ENCODE measurements at places on chromosomes 2 and 18.

GRCh38 chr2:40028792-40029488 lies 249.9 kb upstream of the THUMPD2 start:
- no peak for DNase-seq

DNA sequence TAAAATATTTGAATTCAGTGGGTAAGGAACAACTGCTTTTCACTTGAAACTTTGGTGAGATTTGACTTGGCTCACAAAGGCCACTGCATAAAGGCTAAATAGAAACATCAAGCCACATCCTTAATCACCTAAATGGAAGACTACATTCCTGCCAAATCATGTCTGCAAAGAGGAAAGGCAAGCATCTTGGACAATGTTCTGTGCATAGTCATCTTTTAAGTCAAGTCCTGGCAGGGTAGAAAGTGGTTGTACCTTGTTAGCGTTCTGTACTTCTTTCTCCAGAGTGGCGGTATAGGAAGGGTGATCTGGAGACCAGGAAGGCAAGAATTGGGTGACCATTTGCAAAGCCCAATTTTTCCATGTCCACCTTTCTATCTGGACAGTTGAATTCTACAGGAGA lies 121.4 kb upstream of the SLC14A2 start:
- no peak for DNase-seq

- DNase-seq = no peak
Measured at GRCh38 chr2:111986116-111986900, 68.8 kb upstream of the TMEM87B start.

- no peak for DNase-seq
Measured at GRCh38 chr2:137178951-137179377, 413.6 kb downstream of the THSD7B start.

DNA sequence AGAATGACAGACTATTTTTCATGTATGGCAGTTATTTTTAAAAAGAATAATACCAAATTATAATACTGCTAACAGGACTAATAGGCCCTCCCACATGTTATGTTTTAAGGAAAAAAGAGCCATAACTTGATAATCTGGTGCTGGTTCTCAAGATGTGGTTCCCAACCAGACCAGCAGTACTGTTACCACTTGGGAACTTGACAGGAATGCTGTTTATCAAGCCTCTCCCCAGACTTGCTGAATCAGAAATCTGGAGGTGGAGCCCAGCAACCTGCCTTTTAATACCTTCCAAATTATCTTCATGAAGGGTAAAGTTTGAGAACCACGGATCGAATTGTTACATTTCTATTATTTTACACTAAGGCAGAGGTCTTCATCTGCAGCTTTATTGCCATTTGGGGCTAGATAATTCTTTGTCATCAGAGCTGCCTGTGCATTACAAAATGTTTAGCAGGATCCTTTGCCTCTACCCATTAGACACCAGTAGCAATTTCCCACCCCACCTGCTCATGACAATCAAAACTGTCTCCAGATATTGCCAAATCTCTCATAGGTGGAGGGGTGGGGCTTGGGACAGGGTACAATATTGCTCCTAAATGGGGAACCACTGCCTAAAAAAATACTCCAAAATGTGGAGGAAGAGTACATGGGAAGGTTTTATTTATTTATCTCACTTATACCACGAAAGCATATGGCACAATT lies 629.6 kb downstream of the ARHGAP15 start:
- no peak for DNase-seq

GRCh38 chr2:179856205-179856604 lies 5.2 kb downstream of the ZNF385B start:
- no peak for DNase-seq

GRCh38 chr2:238527565-238527964 lies 100.8 kb downstream of the ASB1 start:
- DNase-seq = no peak

- DNase-seq = no peak
Measured at GRCh38 chr2:126882181-126882580, 16.5 kb upstream of the TEX51 start.

DNA sequence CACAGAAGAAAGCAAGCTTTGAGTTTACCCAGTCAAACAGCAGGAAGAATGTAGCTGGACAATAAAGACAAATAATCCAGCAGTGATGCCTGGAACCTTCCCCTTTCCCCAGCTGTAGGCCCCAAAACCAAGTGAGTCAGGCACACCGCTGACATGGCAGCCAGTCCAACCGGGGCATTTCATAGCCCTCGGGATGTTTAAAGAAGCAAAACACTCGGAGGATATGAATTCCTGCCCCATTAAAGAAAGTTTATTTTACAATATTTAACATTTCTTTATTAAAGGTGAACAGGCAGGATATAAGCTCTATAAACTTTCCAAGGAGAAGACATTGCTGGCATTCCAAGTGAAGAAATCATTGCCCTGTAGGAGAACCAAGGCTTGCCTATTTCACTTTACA lies 507.6 kb upstream of the TNP1 start:
- DNase-seq = no peak

GRCh38 chr2:236687296-236687965 lies 117.8 kb downstream of the ACKR3 start:
- DNase-seq = no peak

DNA sequence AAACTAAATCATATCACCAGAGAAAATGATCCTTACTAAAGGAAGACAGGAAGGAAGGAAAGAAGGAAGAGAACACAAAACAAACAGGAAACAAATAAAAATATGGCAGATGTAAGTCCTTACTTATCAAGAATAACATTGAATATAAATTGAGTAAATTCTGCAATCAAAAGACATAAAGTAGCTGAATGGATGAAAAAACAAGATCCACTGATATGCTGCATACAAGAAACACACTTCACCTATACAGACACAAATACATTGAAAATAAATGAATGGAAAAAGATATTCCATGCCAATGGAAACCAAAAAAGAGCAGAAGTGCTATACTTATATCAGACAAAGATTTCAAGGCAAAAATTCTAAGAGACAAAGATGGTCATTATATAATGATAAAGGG lies 18.0 kb upstream of the SRD5A2 start:
- no peak for DNase-seq

GRCh38 chr18:9849407-9850283 lies 36.1 kb upstream of the TXNDC2 start:
- DNase-seq = no peak

GRCh38 chr18:6205706-6206105 lies 209.0 kb downstream of the L3MBTL4 start:
- no peak for DNase-seq

DNA sequence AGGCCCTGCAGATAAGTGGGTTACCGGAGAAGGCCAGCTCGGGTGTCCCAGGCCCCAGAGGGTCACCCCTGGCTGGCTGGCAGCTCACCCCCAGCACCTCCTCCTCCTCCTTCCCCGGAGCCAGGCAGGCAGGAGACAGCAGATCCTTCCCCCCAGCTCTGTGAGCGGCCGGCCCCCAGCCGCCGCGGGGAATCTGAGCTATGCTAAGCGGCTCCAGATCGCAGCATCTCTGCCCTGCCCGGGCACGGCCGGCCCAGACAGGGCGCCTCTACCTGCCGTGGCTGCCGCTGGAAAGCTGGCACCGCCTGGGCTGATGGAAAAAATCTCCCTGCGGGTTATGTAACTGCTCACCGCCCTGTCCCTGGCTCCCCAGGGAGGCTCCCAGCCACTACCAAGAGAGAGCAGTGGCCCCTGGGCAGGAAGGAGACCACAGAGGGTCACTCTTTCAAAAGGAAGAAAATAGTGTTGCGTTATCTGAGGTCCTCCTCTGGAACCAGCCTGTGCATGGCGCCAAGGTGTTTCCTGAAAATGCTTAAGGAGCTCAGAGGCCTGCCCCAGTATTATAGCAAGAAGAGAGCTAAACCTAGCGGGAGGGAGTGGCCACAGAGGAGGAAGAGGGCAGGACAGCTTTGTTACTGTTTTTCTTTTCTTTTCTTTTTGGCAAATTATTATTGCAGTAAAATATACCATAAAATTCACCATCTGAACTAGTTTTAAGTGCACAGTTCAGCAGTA lies 179.0 kb downstream of the SMAD7 start:
- no peak for DNase-seq

DNA sequence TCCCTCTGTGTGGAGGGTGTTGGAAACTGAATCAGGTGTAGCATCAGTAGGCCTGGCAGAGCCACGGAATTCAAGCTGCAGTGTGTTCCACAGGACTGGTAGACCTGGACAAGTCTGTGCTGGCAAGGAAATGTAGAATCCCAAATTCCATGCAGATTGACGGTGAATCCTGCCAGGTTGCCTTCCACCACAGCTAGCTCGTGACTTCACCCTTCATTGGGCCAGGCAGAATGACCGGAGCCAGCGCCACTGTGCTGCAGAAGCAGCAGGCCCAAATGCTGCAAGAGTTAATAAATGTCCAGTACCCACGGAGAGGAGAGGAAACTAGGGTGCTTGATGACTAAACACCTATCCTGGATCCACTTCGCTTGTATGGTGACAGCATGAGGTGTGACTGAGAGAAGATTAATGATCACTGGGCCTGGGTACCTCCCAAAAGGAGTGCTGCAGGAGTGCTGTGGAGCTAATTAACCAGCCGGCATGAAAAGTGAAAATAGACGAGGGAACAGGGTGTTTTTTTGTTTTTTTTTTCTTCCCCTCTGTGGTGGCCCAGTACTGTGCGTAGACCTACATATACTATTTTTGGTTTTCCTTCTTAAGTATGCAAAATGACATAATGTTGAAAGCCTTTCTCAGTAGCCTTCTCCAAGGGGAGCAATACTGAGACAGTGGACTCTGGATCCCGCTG lies 122.2 kb downstream of the TANC1 start:
- no peak for DNase-seq

GRCh38 chr2:133760376-133760775 lies 192.1 kb upstream of the NCKAP5 start:
- DNase-seq = no peak

GRCh38 chr2:118319271-118319684 lies 231.0 kb downstream of the INSIG2 start:
- no peak for DNase-seq

- no peak for DNase-seq
Measured at GRCh38 chr2:74767618-74768017, 66.3 kb upstream of the HK2 start.

GRCh38 chr2:31523871-31524492 lies 56.8 kb downstream of the SRD5A2 start:
- DNase-seq = peak; percentile 16

DNA sequence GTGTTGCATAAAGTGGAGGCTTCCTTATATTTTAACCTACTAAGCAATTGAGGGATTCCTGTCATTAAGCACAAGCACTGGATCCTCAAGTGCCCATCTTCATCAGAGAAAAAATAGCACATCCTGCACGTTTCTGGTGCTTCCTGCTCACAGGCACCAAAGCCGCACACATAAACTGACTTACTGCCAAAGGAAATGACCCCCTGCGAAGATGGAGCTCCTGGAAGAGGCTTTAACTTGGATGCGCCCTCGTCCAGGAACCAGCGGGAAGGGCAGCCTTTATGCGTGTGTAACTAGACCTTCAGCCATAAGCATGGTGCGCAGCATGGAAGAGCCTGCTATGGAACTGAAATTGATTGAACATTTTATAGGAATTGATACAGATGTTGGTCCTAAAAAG lies 188.7 kb downstream of the FTCDNL1 start:
- DNase-seq = no peak

DNA sequence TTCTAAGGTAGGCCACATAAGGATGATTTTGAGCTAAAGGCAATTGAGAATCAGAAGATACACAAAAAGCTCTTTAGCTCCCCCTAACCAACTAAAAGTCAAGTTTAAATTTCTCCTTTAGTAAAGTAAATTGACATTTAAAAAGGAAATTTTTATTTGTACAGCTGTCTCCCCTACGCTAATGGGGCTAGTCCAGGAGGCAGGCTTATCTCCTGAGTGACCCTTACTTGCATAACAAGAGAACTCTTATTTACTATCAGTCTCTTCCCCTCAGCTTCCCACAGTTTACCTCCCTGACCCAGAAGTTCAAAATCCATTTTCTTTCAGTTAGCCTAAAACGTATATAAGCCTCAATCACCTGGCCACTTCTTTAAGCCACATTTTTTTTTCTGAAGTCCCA lies 1002.8 kb upstream of the NRXN1 start:
- DNase-seq = no peak

GRCh38 chr18:58970943-58971790 lies 106.5 kb downstream of the ZNF532 start:
- no peak for DNase-seq

- DNase-seq = no peak
Measured at GRCh38 chr2:240111253-240111652, 24.9 kb downstream of the COPS9 start.

DNA sequence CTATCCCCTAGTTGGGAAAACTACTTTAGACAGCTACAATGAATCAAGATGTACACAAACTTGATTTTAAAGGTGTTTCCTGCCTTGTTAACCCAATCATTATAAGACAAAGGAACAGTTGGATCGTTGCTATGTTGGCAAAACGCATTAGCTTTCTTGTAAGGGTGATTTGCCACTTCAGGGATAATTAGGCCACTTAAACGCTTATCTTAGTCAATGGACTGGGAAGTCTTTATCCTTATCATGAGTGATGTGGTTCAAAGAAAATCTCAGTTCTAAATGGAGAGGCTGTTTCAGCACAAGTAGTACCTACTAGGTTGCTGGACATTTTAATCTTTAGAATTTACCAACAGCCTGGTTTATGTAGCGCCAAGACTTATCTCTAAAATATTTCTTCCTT lies 406.1 kb upstream of the MEX3C start:
- no peak for DNase-seq

DNA sequence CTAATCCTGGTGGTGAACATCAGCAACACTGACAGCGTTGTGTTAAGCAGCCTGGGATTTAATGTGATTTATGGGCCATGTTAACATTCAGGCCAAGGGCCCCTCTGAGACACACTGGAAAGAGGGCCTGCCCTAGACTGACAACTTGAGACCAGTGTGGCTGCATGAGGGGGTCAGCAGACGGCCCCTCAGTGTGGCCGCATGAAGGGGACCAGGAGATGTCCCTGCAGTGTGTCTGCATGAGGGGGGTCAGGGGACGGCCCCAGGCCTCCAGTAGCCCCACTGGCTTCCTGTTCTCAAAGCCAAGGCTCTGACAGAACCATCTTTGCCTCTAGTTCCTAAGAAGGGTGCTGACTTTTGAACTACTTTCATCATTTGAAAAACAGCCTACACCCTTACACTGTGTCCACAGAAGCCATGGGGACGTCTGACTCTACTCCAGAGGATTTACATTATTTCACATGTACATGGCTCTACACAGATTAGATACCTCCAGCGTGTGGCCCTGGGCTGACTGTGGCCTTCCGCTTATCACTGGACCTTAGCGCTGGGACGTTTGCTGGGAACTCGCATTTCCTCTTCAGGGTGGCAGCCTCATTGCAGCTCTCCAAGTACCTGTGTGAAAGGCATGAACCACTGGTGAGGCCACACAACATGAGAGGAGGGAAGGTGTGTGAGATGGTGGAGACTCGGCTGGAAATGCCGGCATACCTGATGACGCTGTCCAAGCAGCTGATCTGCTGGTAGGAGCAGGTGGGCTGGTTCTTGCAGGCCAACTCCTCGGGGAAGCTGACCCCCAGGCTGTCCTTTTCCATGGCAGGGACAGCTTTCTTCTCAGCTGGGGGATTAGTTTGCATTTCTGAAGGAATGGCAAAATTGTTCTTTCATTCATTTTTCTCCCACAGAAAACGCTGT lies 18.2 kb upstream of the HES6 start:
- DNase-seq = no peak
